Neural crest cell (in vitro differentiated cells): ENCODE measurements at places on chromosomes 4 and X. TPM values are rescaled to one million over a fixed set of nuclear protein-coding genes. Genes with fewer than 3 reads are reported as not detected.

Gene DSPP
- not detected in 2 replicates for total RNA-seq

Gene EREG
- total RNA-seq: not detected in 2 replicates

Gene TMEM154
- 0.44 and 1.3 TPM in 2 replicates for total RNA-seq

Gene SYN1
- 4.5 and 4.9 TPM in 2 replicates for total RNA-seq

- DNase-seq: no peak
Observed at GRCh38 chr4:123953566-123953965, 557.0 kb downstream of the SPRY1 start.

- DNase-seq: no peak
Observed at GRCh38 chr4:95153182-95153581, 395.4 kb downstream of the BMPR1B start.

- DNase-seq: no peak
Observed at GRCh38 chr4:186584912-186585311, 29.5 kb upstream of the MTNR1A start.

DNA sequence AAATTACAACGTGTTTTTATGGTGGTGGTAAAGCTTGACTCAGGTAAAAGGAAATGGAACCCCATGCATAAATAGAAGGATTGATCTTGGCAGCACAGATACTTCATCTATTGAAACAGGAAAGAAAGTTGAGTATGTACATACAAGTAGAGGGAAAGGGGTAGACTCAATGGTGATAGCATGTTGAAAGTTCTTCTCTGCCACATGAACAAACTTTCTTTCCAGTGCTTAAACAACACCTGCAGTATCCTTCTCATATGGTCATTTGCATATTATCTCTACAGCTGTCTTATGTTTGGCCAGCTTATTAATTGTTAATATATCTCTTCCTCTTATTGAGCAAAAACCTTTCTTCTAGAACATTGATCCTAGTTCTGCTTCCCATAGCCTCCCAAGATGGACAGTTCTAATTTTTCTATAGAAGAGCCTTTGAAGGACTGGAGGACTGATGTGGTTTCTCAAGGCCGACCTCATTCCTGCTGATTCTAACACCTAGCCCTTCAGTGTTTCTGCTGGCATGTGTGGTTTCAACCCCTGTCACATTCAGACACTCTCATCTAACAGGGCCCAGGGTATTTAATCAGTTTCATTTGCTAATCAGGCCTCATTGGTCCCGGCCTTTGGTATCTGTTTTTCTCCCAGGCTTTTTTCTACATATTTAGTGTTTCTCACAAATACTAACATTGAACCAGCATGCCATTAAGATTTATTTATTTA lies 108.1 kb upstream of the SPRY1 start:
- no peak for DNase-seq

GRCh38 chr4:76681996-76682395 lies 215.9 kb downstream of the SOWAHB start:
- DNase-seq: no peak
